ENCODE measurements at places on chromosomes 3 and 15.

DNA sequence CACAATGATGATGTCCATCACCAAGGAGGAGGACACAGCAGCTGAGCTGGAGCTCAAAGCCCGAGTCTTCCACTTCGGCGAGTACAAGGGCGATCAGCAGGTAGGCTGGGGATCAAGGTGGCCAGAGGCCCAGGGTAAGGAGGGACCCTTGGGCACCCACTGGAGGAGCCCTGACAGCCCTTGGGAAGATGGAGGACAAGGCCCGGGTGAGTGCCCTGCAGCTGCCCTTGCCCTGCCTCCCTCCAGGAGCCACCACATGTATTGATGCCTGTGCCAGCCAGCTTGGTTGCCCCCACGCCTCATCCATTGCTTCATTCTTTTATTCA lies 38.4 kb downstream of the CFAP100 start:
- no peak for DNase-seq

- no peak for DNase-seq
Measured at GRCh38 chr3:141081141-141081795, 30.1 kb downstream of the SPSB4 start.

DNA sequence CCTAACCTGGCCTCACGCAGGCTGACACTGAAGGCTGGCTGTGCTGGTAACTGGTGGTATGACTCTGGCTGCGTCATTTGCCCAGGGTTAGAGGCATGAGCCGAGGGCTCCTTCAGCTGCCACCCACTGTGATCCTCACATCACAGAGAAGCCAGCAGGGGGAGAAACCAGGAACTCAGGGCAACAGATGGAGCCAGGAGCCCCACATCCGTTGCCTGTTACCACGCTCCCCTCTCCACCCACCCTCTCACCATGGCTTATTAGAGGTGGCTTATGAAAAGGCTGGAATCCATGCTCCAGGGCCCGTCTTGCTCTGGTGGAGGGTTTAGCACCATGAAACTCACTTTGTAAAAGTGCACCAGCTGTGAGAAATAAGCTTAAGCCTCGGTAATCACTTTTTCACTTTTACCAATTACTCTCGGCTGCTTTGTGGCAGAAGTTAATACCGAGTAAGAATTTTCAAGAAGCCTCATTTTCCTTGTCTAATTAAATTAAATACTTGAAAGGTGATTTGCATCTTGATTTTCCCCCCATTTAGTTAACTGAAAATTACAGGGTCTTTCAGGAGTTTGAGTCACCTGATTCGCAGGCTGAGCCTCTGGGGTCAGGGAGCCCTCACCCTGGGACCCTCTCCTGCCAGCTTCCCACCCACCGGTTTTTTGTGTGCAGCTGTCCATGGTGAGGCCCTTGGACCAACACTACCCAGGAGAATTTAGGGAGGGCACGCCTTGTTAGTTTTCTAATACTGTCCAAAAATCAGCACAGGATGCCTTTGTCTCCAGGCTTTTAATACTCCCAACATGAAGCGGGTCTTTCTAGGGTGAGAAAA lies 60.9 kb downstream of the ASB7 start:
- DNase-seq: no peak

DNA sequence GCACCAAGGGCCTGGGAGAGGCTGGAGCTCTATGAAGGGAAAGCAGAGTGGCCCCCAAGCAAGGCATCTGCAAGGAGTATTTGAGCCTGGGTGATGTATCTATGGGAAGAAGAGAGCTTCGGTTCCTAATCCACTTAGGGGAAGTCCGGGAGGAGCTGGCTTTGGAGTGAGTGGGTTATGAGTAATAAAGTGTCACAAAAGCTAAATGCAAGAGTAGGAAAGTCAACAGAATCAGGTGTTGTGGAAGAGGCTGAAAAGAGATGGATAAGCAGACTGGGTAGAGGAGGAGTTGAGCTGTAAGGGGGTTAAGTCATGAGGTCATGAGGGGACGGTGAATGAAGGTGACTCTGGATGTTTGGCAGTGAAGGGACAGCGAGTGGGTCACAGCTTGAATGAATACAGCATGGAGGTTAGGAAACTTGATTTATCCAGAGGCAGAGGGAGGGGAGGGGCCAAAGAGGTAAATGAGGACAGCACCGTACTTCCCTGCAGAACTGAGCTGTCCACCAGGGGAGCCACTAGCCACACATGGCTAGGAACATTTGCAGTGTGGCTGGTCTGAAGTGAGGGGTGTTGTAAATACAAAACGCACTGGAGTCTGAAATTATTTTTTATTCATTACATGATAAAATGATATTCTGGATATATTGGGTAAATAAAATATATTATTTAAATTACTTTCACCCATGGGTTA lies 83.3 kb downstream of the ADCY5 start:
- DNase-seq: no peak

- DNase-seq: peak; percentile 58
Measured at GRCh38 chr3:48429317-48429959, 448 bp downstream of the PLXNB1 start.

Measured in effector CD8-positive, alpha-beta T cell (primary cell).